ENCODE measurements at places on chromosomes 6 and 20.

DNA sequence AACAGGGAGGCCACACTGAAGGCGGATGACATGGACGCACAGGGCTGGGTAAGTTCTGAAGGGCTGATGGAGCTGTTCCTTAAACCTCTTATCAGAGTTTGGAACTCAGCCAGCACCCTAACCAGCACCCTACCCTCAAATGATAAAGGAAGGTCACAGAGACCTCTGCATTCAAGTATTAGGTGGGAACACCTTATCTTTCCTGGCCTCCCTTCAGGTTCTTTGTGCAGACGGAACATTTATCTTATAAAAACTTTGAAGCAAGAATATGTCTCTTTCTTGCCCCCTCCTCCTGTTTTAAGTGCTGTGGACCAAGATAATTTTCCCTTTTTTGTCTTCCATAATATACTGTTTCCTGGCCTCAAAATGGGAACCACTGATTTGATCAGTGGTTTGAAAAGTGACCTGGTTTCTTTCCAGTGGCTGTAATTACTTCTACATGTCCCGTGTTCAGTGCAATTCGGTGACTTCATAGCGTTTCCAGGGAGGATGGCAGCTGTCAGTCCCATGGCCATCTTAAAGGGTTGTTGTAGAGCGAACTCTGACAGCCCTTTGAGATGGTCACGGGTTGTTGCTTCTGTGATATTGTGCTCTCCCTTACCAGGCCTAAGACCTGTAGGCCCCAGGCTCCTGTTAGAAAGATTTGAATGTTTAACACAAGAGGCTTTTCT is 213.2 kb upstream of the MYLIP start:
- DNase-seq = no peak

GRCh38 chr6:45923831-45924391 is 91.7 kb downstream of the CLIC5 start:
- no peak for DNase-seq

- no peak for DNase-seq
These were observed 81.7 kb upstream of the MAFB start for GRCh38 chr20:40770564-40771307.

DNA sequence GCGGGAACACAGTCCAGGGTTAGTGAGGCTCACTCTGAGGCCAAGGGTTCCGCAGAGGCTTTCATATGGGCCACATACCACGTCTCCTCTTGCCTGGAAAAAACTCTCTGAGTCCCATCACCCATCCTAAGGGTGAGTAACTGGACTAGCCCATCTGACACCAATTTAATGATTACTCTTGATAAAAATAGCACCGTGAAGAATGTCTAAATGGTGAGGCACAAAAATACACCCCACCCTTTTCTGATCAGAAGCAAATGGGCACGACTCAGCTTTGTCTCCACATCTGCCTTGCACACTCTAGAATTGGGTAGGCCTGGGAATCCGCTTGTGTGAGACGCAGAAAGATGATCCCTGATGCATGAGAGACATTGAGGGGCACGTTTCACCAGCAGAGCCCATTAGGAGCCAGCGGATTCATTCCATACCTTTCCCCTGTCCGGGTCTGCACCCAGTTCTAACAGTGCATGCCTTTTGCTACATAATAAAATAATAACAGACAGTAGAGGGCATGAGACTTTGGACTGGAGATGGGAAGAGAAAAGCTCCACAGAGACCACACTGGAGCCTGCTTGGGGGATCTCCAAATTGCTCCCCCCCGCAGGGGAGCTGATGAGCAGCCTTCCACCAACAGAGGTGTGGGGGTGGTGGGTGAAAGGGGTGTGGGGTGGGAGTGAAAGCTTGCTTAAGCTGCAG is 110.0 kb upstream of the KCNK16 start:
- no peak for DNase-seq

DNA sequence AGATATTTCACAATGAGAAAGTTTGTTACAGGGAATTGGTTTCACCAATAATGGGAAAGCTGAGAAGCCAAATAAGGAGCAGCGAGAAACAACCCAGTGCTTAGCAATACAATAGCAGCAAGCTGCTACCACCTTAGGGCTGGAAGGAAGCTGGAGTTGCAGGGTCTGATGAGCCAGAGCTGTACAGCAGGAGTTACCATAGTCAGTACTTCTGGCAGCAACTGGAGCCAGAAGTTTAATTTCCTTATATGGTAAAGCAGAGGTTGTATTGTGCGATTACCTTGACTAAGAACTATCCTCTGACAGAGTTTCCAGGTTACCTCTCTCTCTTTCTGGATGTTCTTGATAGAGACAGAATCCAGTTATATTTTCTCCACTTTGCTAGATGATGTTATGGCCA is 137.1 kb upstream of the OLIG3 start:
- DNase-seq = no peak

- no peak for DNase-seq
These were observed 203.0 kb downstream of the FARS2 start for GRCh38 chr6:5464099-5464885.

GRCh38 chr6:15504581-15505350 is 158.1 kb downstream of the DTNBP1 start:
- no peak for DNase-seq
